ENCODE measurements at places on chromosomes 11 and 22.
A peak's percentile ranks its signal among the peaks of the same experiment; 100 is the strongest.

DNA sequence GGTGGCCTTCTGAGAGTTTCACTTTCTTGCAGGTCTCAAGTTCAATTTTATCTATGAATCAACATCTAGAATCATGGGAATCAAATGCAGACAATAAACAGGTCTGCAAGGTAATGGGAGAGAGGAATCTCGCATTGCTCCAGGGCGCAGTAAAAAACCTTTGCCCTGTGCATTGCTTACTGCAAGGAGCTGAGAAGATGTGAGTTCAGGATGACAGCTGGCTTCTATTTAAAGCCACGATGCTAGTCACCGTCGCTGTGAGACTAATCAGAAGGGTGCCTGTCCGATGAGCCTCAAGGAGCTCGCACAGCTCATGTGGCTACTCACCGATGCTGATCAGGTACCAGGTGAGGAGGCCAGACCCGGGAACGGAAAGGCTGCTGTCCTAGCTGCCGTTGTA is 30.2 kb upstream of the APOA1 start:
- H3K4me3 ChIP-seq: no peak overlapping the region
- peaks cover 88% of the 10 kb centered on the region for H3K36me3 ChIP-seq
- no peak for DNase-seq

DNA sequence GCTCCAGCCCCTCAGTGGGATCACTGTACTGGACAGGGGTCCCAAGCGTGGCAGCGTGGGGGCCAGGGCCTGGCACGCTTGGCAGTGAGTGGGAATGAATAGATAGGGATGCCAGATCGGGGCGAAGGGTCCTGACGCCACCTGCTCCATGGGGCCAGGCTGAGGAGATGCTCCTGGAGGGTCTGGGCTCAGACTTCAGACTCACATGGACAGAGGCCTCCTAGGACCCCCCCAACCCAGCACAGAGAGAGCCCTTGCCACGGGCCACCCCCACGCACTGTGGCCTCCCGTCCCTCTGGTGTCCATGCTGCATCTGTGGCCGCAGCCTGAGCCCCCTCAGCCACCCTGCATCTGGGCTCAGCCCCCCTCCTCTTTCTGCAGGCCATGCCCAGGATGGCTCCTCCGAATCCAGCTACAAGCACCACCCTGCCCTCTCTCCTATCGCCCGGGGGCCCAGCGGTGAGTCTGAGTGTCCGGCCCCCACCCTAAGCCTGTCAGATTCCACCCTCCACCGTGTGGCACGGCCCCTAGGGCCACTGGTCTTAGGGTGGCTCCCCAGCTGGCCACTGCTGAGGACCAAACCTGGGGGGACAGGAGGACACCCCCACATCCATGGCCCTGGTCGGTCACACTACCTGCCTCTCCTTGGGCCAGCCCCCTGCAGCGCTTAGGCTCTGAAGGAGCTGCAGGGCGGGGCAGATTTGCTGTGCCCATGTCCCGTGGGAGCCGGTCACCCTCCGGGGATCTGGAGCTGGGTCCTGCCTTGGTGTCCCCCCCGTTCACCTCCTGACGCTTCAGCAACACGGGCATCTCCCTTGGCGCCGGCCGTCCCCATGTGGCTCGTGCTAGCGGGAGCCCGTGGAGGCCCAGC is 2.7 kb downstream of the MUC5AC start:
- peak; percentile 38 for DNase-seq
- no peaks in the 10 kb centered on the region for H3K27me3 ChIP-seq
- no peak overlapping the region for H3K27ac ChIP-seq
- H3K4me1 ChIP-seq: no peaks in the 10 kb centered on the region
- no peak overlapping the region for H3K4me3 ChIP-seq
- no peaks in the 10 kb centered on the region for H3K36me3 ChIP-seq

DNA sequence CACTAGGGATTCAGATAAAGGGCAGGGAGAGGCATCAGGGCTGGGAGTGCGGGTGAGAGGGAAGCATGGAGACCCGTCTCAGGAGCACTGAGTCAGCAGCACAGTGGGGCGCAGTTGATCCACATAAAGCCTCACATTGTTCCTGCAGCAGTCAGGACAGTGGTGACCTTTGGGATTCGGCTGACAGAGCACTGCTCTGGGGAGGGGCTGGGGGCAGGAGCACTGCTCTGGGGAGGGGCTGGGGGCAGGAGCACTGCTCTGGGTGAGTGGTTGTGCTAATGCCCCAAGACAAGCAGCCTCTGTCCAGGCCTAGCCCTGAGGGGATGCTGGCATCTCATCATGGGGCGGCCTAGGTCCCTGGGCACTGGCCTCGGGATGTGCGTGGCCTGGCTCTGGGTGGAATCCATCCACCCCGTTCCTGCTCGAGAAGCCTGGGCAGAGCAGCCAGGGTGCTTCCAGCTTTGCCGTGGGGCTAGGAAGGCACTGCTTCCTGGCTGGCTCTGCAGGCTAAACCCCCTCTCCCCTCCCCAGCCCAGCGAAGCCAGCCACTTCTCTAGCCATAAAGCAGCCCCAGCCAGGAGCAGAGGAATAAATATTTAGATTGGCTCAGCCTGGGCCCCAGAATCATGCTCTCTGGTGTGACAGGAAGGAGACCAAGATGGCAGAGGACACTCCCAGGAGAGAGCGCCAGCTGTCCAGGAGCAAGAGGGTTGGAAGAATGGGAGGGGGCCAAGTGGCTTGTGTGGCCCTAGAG is 7.3 kb downstream of the OAF start:
- H3K27ac ChIP-seq: no peak overlapping the region
- H3K4me1 ChIP-seq: no peaks in the 10 kb centered on the region
- H3K4me3 ChIP-seq: no peak overlapping the region
- DNase-seq: no peak
- H3K36me3 ChIP-seq: no peaks in the 10 kb centered on the region

DNA sequence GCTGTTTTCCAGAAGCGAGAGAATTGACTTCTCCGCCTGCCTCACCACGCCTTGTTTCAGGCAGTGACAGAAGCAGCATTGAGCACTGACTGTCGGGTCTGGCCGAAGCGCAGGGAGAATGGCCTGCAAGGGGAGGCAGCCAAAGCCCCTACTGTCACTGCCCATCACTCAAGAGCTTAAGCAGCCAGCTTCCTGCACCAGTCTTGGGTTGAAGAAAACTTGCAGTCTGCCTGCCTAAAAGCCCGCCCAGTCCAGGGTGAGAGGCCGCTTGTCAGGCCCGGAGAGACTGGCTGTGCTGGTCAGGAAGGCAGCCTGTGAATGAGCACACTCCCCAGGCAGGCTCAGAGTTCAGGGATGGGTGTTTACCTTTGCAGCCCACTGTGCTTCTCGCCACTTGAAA is 108.3 kb downstream of the PKNOX2 start:
- peak; percentile 72 for DNase-seq
- peaks cover 6% of the 10 kb centered on the region for H3K4me1 ChIP-seq
- no peak overlapping the region for H3K4me3 ChIP-seq
- H3K36me3 ChIP-seq: no peaks in the 10 kb centered on the region
- no peak overlapping the region for H3K27ac ChIP-seq

GRCh38 chr11:66607126-66607834 is 9.2 kb upstream of the RBM14 start:
- no peaks in the 10 kb centered on the region for H3K27me3 ChIP-seq
- DNase-seq: no peak
- H3K4me1 ChIP-seq: no peaks in the 10 kb centered on the region

DNA sequence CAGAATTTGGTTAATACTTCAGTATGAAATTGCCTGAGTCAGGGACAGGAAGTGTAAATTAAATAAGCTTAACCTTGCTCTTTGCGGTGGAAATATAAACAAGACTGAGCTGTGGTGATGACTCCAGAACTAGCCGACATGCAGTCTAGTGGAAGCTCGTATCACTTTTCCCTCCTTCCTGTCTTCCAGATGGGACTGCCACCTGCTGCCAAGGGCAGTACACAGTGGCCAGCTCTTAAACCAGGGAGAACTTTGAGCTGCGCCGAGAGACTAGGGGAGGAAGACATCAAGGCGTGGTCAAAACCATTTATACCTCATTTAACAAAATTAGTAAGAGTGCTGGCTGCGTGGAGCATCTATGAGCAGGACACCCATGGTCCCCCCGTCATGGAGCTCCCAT is 31.3 kb upstream of the CTTN start:
- no peak overlapping the region for H3K27ac ChIP-seq
- H3K27me3 ChIP-seq: no peaks in the 10 kb centered on the region
- no peak overlapping the region for H3K4me3 ChIP-seq
- peaks cover 90% of the 10 kb centered on the region for H3K36me3 ChIP-seq
- H3K4me1 ChIP-seq: no peaks in the 10 kb centered on the region
- DNase-seq: no peak

- peaks cover 19% of the 10 kb centered on the region for H3K4me1 ChIP-seq
- no peaks in the 10 kb centered on the region for H3K36me3 ChIP-seq
- no peak overlapping the region for H3K27ac ChIP-seq
- no peak overlapping the region for H3K4me3 ChIP-seq
- no peak for DNase-seq
Observed at GRCh38 chr11:87020336-87020735, 17.4 kb upstream of the TMEM135 start.

- no peaks in the 10 kb centered on the region for H3K27me3 ChIP-seq
- no peak overlapping the region for H3K27ac ChIP-seq
Observed at GRCh38 chr11:117950993-117951961, 22.1 kb upstream of the TMPRSS13 start.

- H3K27me3 ChIP-seq: no peaks in the 10 kb centered on the region
- H3K36me3 ChIP-seq: no peaks in the 10 kb centered on the region
- H3K4me1 ChIP-seq: no peaks in the 10 kb centered on the region
- no peak overlapping the region for H3K4me3 ChIP-seq
Observed at GRCh38 chr11:58980159-58980843, 41.0 kb downstream of the GLYATL1 start.

DNA sequence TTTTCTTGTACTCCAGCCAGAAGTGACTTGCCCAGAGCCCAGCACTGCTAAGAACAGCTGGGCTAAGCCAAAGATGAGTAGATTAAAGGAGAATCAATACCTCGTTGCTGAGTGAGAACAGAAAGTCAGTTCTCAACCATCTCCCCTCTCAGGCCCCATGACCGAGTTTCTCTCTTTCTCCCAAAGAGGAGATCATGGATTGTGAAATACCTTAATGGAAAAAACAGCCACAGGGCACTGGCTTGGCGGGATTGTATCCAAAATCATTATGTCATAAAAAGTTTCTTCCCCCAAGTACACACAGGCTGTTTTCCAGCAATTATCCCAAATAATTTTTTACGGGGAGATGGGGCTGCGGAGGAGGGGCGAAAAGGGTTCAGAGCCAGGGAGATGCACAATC is 111.8 kb upstream of the TMEM45B start:
- H3K4me3 ChIP-seq: no peak overlapping the region
- H3K36me3 ChIP-seq: no peaks in the 10 kb centered on the region
- no peak overlapping the region for H3K27ac ChIP-seq
- no peak for DNase-seq

DNA sequence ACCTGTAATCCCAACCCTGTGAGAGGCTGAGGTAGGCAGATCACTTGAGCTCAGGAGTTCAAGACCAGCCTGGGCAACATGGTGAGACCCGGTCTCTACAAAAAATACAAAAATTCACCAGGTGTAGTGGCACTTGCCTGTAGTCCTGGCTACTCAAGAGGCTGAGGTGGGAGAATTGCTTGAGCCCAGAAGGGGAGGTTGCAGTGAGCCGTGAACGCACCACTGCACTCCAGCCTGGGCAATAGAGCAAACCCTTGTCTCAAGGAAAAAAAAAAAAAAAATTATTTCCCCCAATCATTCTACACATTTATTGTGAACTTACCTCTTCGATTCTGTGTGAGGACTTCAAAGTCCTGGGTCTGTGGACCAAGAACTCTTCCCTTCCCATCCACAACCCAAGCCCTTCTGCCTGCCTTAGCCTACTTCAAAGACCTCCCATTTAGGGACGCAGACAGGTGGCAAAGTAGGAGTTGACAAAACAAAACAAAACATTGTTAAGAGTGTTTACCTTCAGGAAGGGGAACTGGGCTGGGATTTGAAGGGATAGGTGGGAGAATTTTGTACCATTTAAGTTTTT is 3.8 kb upstream of the WEE1 start:
- H3K4me1 ChIP-seq: peaks cover 11% of the 10 kb centered on the region
- H3K27me3 ChIP-seq: no peaks in the 10 kb centered on the region
- H3K4me3 ChIP-seq: peak overlapping the region; percentile 47
- peak overlapping the region; percentile 94 for H3K27ac ChIP-seq
- no peak for DNase-seq
- H3K36me3 ChIP-seq: no peaks in the 10 kb centered on the region

GRCh38 chr22:30968015-30968923 is at the start of gene MORC2:
MORC2 (minus strand) TSS chr22:30968774; CDS start chr22:30967889, 885 bp downstream.
- no peaks in the 10 kb centered on the region for H3K27me3 ChIP-seq
- peak within 1 kb of the TSS; percentile 88 for H3K27ac ChIP-seq
- no peaks in the 10 kb centered on the region for H3K4me1 ChIP-seq
- peak within 1 kb of the TSS; percentile 97 for H3K4me3 ChIP-seq
- peaks cover 49% of the 10 kb centered on the region for H3K36me3 ChIP-seq
- DNase-seq: peak; percentile 92

- H3K27me3 ChIP-seq: no peaks in the 10 kb centered on the region
- no peak overlapping the region for H3K4me3 ChIP-seq
- H3K4me1 ChIP-seq: no peaks in the 10 kb centered on the region
Observed at GRCh38 chr11:123145220-123145619, 49.8 kb downstream of the CLMP start.

GRCh38 chr11:36509201-36509639 is 852 bp downstream of the TRAF6 start:
- H3K36me3 ChIP-seq: peaks cover 4% of the 10 kb centered on the region

- no peaks in the 10 kb centered on the region for H3K4me1 ChIP-seq
- H3K36me3 ChIP-seq: no peaks in the 10 kb centered on the region
- H3K27ac ChIP-seq: no peak overlapping the region
Observed at GRCh38 chr11:12026331-12027211, 18.1 kb upstream of the DKK3 start.

- peak; percentile 75 for DNase-seq
- H3K4me3 ChIP-seq: no peak overlapping the region
- H3K4me1 ChIP-seq: peaks cover 6% of the 10 kb centered on the region
- no peaks in the 10 kb centered on the region for H3K27me3 ChIP-seq
Observed at GRCh38 chr11:92211576-92212167, 12.9 kb upstream of the FAT3 start.

GRCh38 chr11:85086504-85087284 is 540.5 kb downstream of the DLG2 start:
- no peaks in the 10 kb centered on the region for H3K4me1 ChIP-seq
- H3K36me3 ChIP-seq: no peaks in the 10 kb centered on the region
- H3K4me3 ChIP-seq: no peak overlapping the region
- H3K27ac ChIP-seq: no peak overlapping the region
- no peak for DNase-seq

All from endodermal cell (in vitro differentiated cells).